ENCODE measurements at places on chromosomes 7 and 10.

- no peak for DNase-seq
Measured at GRCh38 chr7:69130396-69130795, 467.9 kb upstream of the AUTS2 start.

DNA sequence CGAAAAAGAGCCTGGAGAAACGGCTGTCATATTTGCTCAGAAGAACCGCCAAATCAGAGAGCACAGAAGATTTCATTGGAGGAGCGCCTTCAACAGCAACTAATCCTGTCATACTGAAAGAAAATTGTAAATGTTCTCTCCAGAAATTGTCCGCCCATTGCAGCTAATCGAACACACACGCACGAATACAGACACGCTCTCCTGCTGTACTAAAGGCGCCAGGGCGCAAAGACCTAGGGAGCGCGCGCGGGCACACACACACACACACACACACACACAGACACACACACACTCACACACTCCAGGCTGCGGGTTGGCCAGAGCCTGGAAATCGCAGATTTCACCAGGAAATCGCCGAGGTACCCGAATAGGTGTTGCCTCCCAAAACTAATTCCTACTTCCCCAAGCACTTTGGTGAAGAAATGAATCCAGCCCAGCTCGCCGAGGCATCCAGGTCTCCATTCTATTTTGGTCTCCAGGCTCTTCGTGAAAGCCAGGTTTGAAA is at the start of gene CHRM2:
Gene CHRM2 (plus strand): TSS at position 157 of the 505 bp plus-strand sequence. CDS start 146,214 bp downstream, outside the sequence.
- DNase-seq, result no peak

DNA sequence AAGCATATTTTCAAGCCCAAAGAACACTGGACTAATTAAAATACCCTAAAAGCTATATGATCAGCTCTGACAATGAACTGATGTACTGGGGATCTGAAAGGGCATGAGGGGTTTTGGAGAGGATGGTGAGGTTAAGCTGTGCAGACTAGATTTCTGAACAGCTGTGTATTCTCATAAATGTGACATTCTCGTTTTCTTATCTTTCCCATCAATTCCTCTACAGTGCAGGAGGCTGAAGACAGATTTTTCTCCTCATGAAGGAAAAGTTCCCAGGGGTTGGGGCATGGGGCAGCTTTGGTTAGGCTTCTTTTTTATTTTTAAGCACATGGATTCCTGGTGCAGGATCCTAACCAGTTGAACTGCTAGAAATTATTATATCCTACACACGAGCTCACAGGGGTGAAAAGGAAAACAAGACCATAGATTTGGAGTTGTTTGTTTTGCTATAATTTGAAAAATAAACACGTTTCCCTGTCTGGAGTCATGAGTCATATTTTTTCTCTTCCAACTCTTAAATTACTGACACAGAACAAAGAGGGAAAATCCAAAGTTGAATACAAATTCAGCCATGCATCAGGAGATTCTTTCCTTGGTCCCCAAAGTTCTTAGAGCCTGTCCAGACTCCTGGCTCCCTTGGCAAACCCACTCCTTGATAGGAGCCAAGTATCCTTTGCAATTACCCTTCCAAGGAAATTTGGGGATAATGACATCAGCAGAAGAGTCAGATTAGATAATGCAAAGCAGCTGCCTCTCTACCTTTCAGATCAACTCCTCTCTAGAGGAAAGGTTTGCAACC is 147.7 kb upstream of the NPVF start:
- no peak for DNase-seq

- DNase-seq, result no peak
Measured at GRCh38 chr10:110425684-110426293, 71.9 kb upstream of the DUSP5 start.

GRCh38 chr7:77893813-77894212 is 95.2 kb downstream of the PHTF2 start:
- DNase-seq, result no peak

DNA sequence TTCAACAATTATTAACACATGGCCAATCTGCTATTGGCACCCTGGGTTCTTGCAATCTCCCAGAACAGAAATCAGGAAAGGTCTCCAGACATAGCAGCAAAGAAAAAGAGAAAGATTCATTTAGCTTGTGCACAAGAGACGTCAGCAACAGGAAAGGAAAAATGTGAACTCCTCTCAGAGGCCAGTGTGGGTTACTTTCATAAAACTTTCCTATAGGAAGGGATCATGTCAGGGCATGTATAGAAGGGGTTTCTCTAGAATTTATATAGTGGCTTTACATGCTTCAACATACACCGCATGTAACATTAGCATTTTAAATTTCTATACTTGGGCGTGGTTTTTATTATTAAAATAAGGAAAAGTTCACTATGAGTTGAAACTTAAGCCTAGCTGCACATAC is 725.1 kb downstream of the SORCS1 start:
- DNase-seq, result no peak

DNA sequence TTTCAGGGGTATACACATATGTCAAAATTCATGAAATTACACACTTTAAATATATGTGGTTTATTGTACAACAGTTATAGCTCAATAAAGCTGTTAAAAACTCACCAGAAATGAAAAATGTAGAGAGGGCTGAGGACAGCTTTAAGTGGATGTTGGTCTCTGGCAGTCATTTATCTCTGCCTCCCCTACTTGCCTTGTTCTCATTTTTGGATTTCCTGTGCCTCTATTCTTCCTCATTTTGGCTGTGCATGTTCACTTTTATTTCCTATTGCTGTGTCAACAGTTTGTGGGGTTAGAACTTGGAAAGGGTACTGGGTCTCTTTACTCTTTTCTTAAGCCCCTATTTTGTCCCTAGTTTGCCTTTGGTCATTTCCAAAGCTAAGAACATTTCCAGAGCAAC is 18.6 kb upstream of the MEST start:
- no peak for DNase-seq

- DNase-seq, result no peak
Measured at GRCh38 chr7:112411186-112411795, 39.0 kb upstream of the IFRD1 start.

GRCh38 chr10:103657061-103657591 is 163.6 kb downstream of the NEURL1 start:
- no peak for DNase-seq
